Karpas-422 (cell line): ENCODE measurements at places on chromosomes 2 and 18. TPM values are rescaled to one million over a fixed set of nuclear protein-coding genes. Genes with fewer than 3 reads are reported as not detected.

The FAM98A gene
- total RNA-seq = 10.2 and 15.3 TPM in 2 replicates

The GRHL1 gene
- 1.3 TPM in 1 of 2 replicates, not detected in the other for total RNA-seq

The SKOR2 gene
- total RNA-seq = not detected in 2 replicates

The CYP27C1 gene
- not detected in 2 replicates for total RNA-seq

The CPLX4 gene
- total RNA-seq = not detected in 2 replicates

- H3K36me3 ChIP-seq = no peaks in the 10 kb centered on the region
- no peaks in the 10 kb centered on the region for H3K27me3 ChIP-seq
- no peak overlapping the region for H3K4me3 ChIP-seq
- DNase-seq = no peak
These were observed 43.5 kb upstream of the LAPTM4A start for GRCh38 chr2:20094955-20095354.

DNA sequence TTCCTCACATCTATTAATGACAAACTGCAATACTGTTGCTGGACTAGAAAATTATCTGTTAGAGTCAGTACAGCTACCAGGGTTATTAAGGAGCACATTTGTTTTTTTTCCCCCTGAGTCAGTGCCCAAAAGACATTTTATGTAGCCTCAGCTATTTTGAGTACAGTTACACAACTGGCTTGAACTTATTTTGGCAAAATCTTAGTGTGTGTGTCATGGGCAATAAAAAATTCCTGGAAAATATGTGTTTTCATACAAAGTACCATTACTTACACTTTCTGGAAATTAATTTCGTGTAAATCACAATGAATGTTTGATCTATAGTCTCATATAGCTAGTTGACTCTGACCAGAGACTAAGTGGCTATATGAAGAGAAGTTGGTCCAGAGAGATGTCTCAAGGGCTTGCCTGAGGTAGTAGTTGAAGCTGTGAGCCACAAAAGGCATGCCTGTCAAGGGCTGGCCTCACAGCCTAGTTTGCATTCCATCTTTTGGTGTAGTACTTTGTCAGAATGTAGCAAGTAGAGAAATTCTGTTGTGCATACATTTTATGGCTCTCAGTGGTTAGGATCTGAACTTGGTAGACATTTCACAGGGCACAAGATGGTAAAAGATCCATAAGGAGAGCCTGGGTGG lies 283.4 kb downstream of the MTX2 start:
- H3K36me3 ChIP-seq = no peaks in the 10 kb centered on the region
- peak overlapping the region; percentile 80 for H3K27ac ChIP-seq
- no peaks in the 10 kb centered on the region for H3K27me3 ChIP-seq
- DNase-seq = peak; percentile 65

- H3K27ac ChIP-seq = peak within 1 kb of the TSS; percentile 53
- H3K4me1 ChIP-seq = peaks cover 30% of the 10 kb centered on the region
- H3K36me3 ChIP-seq = no peaks in the 10 kb centered on the region
- peak; percentile 96 for DNase-seq
These were observed at the start of gene SH2D6 for GRCh38 chr2:85418132-85419008. SH2D6 (plus strand) TSS chr2:85418714; CDS start chr2:85429466, 10,752 bp downstream.

DNA sequence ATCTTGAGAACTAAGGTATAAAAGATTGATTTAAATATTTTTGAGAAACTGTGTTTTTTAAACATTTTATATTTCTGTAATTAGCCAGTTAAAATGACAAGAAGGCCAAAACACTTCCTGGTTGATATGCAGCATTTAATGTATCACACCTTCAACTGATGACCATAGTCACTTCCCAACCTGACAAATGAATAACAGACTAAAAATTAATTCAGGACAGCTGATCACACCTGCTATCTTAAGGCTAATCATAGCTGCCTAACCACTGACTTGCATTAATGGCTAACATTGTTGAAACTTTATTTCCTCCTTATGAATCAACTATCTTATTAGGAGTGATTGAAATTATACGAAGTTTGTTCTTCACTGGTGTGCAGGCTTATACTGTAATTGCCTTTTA lies 125.8 kb upstream of the MSTN start:
- no peaks in the 10 kb centered on the region; the same call in 1 of the 2 replicates for H3K36me3 ChIP-seq
- peaks cover 82% of the 10 kb centered on the region for H3K4me1 ChIP-seq
- H3K27me3 ChIP-seq = no peaks in the 10 kb centered on the region
- DNase-seq = no peak
- H3K27ac ChIP-seq = peak overlapping the region; percentile 42
